ENCODE measurements at places on chromosomes 5 and 9.

- no peak for DNase-seq
Measured at GRCh38 chr9:90966480-90967144, 165.0 kb downstream of the SYK start.

DNA sequence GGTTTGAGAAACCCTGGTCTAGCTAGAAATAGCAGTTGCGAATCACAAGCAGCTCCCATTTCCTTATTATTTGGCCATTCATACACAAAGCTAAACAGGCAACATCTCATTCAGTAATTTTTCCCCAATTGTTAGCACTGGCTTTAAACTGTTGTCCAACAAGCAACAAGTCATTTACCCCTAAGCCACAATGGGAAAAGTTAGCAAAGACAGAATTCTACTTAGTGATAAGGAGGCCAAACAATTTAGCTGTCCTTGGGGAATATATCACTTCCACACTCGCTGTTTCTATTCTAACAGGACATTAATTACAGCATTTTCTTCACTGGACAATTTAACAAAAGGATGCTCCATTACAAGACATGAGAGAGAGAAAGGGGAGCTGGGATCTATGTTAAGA lies 2.8 kb downstream of the MYO10 start:
- DNase-seq, result no peak

GRCh38 chr9:120636194-120636957 lies 56.4 kb upstream of the CDK5RAP2 start:
- DNase-seq, result no peak

DNA sequence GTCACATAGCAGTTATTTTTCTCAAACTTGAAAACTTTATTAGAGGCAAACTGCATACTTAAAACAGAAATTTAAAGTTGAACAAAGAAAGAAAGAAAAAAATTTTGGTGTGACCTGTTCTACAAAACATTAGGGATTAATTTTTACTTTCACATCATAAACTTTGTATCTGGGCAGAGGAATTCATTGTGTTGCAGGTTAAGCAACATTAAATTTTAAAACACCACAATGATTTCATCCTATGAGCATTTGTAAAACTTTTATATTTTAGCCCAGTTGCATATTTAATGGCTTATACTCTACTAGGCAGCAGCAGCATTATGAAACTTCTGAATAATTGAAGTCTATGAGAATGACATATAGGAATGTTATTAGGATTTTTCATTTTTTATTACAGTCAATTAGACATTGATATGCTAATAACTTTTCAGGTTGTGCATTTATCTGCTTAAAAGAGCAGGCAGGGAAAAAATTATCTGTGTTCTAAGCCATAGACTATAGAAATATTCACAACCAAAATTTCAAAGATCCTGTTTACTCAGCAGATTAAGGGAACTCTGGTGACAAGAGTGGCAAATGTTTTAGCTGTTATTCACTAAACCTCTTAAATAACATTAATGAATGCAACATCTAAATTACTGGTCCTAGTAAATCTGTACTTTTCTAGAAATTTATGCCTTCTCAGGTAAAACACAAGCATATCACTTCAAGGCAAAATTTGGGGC lies 1088.5 kb upstream of the CDH6 start:
- DNase-seq, result no peak

DNA sequence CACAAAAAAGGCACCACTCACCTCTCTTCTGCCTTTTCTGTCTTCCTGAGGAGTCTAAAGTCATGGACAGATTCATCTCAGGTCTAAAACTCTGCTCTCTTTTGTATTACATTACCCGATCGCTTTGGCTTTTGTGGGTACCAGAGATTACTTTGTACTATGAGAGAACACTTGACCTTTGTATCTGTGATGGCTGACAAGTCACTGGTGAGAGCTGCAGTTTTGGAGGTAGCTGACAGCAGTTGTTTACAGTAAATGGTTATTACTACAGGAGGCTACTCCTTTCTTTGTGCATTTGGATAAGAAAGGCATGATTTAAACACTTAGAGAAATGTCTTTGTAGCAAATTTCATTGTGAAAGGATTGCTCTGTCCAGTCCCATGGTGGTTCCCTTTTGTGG lies 307.3 kb downstream of the FBXL17 start:
- no peak for DNase-seq
